ENCODE measurements at places on chromosomes 7 and 10.
A peak's percentile ranks its signal among the peaks of the same experiment; 100 is the strongest.

DNA sequence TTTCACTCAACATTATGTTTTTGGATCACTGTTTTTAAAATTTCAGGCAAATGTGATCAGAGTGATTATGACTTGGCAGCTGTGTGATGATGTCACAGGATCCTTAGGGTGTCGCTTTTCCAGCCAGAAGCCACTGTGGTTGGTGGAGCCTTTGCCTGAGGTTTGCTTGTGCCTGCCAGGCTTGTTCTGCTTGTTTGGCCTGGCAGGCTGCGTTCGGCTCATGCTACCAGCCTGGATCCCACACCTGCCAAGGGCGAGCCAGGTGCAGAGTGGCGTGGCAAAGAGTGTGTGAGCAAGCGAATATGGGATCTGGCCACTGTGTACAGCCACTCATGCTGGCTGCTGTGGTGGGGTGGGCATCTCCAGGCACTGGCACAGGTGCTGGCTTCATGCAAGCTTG, 55.7 kb downstream of the ADK start:
- DNase-seq = no peak

DNA sequence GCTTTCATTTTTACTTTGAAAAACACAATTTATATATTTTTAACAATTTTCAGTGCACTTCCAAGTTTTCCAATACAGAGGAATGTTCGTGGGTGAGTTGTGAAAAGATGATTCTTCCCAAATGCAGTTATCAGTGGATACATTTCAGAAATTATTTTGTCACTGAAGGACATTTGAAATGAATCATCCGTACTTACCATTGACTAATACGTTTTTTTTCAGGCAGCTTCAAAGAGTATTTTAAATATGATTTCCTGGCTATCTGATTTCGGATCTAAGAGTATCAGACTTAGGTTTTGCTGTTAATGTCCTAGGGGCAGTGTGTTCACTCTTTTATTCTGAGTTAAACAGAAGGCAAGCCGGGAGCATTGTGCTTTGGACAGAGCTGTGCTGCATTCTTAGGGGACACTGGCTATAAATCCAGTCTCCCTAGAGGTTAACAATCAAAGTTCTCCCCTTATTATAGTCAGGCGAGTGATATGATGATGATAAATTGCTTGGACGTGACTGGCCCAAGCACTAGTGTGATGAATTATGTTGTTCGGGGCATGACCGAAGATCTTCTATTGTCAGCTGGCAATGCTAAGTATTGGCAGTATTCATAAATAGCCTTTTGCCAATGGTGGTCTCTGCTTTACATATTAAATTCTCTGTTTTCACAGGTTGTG, 4.5 kb downstream of the PTER start:
- DNase-seq = no peak

GRCh38 chr10:22367471-22367870, 22.2 kb downstream of the SPAG6 start:
- DNase-seq = no peak

GRCh38 chr10:110648692-110649346, 4.7 kb downstream of the RBM20 start:
- no peak for DNase-seq

- peak; percentile 70 for DNase-seq
Observed at GRCh38 chr10:1292611-1293031, 236.4 kb downstream of the WDR37 start.

DNA sequence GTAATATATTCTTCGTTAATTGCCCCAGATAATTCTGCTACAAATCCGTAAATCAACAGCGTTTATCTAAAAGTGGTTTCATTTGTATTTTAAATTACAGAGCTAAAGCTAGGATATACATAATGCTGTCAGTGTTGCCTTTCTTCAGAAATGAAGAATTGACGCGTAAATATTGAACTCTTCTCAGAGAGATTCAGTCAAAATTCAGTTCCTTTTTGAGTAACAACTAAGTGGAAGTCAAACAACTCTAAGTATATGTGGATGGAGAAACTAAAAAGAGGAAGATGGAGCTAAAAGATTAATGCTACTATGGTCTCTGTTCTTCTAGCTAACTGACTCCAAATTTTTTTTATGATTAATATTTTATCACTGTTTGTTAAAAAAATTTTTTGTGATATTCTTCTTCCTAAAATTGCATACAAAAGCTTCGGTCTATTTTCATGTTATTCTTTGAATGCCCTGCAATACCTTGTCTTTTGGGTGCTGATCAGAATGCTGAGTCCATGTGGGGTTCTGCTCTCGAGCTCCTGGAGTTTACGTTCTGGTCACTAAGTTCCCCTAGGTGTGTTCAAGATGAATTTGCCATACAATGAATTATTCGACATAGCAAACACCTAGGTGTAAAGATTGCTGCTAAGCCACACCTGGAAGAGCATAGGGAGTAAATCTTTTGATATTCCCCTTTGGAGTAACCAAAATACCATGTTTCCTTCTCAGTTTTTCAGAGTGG, 20.7 kb downstream of the MDFIC start:
- DNase-seq = no peak

- DNase-seq = no peak
Observed at GRCh38 chr10:11602919-11603523, 8.4 kb downstream of the USP6NL start.

DNA sequence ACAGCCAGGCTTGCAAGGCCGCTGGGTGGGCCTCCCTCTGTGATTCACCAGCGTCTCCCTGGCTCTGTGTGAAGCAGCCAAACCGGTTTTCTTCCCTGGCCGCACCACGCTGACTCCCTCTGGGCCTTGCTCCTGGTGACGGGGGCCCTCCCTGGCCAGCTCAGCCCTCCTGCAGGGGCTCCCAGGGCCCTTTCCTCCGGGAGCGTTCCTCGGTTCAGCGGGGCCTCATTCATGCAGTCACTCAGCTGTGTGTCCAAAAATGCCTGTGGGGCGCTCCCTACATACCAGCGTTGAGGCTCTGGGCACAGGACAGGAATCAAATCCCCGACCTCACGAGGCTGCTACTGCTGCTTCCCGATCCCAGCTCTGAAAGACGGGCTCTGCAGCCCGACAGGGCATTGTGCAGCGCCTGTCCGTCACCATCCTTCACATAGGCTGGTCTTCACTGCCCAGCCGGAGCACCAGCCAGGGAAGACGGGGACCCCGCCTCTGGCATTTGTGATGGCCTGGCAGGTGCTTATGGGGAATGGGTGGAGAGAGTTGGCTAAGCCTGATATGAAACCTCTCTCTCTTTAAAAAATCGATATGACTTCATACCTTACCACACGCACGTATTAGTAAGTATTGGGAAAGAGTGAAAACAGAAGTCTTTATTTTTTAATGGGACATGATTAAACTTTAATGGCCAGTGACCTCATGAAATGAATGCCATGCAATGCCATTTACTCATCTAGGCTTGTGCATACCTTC, 110.0 kb upstream of the SHH start:
- peak; percentile 66 for DNase-seq

- DNase-seq = no peak
Observed at GRCh38 chr7:40921589-40922315, 781.1 kb downstream of the INHBA start.

DNA sequence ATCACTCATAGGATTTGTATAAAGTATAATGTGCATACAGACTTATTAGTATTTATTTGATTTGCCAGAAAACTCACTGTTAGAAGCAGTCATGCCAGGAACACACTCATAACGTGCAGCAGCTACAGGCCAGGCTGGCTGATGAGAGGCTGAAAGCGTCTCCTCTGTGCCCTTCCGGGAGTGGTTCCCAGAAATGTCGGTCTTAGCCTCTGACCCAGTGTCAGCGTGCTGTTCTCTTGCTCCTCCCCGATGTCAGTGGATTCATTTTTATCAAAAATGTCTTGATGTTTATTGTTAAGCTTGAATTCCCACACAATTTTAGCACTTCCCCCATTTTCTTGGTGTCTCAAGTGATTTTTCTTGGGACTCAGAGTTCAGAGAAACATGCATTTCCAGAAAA, 33.3 kb upstream of the GARS1 start:
- no peak for DNase-seq

GRCh38 chr7:107593025-107593410, 13.0 kb downstream of the BCAP29 start:
- DNase-seq = no peak

DNA sequence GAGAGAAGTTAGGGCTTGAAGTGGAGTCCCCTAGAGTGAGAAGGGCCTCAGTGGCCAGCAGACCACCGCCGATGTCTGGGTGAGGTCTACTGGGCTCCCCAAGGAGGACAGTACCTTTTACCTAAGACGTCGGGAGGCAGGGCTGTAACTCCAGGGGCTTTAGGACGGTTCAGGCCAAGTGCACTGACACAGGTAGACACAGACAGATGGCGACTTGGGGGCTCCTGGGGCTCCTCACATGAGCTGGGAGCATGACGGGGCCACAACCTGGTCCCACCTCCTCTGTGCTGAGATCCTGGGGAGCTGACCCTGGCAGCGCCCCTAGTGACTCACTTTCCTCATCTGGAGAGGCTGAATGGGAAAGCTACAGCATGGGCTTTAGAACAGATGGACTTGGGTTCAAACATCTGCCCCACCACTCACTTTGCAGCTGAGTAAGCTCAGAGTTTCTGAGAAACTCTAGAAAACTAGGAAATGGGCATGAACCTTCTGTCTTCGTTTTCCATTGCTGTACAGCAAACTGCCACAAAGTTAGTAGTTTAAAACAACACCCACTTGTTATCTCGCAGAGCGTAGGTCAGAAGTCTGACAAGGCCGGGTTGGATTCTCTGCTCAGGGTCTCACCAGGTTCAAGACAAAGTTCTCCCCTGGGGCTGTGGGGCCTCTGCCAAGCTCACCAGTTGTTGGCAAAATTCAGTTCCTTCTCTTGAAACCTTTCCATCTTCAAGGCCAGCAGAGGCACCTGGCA, 4.7 kb upstream of the COMTD1 start:
- no peak for DNase-seq

- no peak for DNase-seq
Observed at GRCh38 chr7:96657347-96658021, 52.2 kb downstream of the SEM1 start.

GRCh38 chr7:20696002-20696605, 80.6 kb downstream of the ABCB5 start:
- no peak for DNase-seq

DNA sequence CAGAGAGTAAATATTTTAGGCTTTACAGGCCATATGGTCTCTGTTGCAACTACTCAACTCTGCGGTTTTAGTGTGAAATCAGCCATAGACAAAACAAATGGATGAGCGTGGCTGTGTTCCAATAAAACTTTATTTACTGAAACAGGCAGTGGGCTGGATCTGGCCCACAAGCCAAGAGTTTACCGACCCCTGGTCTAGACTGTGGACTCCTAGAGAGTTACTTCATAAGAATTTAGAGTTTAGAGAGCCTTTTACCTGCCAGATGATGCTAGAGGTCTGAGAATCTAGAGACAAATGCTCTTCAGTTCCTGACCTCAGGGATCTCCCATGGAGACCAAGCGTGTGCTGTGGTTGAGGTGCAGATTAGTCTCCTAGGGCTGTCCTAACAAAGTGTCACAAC, 174.8 kb downstream of the PTEN start:
- DNase-seq = no peak

DNA sequence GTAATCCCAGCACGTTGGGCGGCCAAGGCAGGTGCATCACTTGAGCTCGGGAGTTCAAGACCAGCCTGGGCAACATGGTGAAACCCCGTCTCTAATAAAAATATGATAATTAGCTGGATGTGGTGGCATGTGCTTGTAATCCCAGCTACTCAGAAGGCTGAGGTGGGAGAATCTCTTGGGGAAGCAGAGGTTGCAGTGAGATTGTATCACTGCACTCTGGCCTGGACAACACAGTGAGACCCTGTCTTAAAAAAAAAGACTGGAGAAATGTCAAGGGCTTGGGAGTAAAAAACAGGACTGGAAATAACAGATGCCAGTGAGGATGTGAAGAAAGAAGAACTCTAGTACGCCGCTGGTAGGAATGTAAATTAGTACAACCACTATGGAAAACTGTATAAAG, 16.7 kb upstream of the NUP205 start:
- DNase-seq = no peak

- DNase-seq = no peak
Observed at GRCh38 chr10:19819419-19820033, 3.3 kb downstream of the PLXDC2 start.
